ENCODE measurements at places on chromosomes 5 and 9.

DNA sequence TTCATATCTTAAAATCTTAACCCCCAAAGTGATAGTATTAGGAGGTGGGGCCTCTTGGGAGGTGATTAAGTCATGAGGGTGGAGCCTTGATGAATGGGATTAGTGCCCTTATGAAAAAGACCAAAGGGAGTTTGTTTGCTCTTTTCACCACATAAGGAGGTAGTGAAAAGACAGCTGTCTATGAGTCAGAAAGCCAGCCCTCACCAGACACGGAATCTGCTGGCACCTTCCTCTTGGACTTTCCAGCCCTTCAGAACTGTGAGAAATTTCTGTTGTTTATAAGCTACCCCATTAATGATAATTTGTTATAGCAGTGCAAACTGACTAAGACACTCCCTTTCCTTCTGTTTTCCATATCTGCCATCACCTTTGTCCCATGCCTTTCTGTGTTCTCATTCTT is 20.8 kb downstream of the IFNB1 start:
- no peak for DNase-seq

GRCh38 chr5:31587546-31587945 is 51.4 kb upstream of the PDZD2 start:
- no peak for DNase-seq

GRCh38 chr5:107257885-107258520 is 412.7 kb downstream of the EFNA5 start:
- no peak for DNase-seq

- no peak for DNase-seq
These were observed 19.7 kb downstream of the NEK6 start for GRCh38 chr9:124277420-124277819.

DNA sequence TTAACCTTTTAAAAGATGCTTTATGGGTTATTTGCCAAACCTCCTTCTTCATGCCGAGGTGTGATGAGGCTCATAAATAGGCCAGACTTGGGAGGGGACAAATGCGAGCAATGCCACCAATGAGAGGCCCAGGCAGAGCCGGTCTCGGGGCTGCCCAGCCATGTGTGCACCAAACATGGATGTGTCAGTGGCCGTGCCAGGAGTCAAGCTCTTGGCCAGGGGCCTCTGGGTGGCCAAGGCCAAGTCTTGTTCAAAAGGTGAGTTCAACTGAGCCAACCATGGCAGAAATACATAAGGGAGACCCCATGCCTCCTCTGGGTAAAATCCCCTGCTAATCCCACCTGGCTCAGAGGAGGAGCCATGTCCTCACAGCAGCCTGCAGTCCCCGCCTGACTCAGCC is 10.9 kb upstream of the LCN15 start:
- DNase-seq: no peak
